D341Med (cell line): ENCODE measurements at places on chromosomes 5 and 9.
A peak's percentile ranks its signal among the peaks of the same experiment; 100 is the strongest.

DNA sequence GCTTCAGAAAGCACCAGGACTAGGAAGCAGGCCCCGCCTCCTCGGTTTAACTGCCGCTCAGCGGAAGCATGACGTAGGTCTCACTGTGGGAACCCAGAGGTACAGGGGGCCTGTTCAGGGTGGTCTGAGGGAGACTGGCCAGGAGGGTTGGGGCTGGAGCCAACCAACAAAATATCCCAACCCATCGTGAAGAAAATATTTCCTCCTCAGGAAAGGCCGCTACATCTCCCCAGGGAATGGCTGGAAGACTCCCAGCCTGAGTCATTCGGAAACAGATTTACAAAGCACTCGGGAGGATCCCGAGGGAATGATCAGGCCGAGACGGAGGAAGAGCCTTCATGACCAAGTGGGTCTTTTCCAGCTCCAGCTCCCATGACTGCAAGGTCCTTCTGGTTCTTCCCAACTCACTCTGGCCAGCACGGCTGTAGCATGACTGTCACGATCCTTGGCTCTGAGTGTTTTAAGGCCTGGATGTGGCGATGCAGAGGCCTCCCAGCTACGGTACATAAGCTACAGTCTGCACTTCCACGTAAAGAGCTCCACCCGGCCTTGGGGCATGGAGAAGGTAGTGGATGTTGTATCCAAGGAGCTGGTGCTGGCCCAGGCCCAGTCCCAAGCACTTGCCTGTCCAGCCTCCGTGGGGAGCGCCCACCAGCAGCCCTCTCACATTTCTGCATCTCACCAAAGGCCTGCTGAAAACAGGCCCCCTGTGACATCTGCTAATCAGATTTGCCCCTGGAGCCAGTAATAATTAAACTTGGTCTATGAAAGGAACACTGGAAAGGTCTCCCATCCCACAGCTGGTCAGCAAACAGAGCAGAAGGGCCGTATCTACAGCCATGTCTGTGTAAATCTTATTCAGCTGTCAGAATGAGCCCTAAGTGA is 100.6 kb downstream of the LHFPL2 start:
- DNase-seq: peak; percentile 55

DNA sequence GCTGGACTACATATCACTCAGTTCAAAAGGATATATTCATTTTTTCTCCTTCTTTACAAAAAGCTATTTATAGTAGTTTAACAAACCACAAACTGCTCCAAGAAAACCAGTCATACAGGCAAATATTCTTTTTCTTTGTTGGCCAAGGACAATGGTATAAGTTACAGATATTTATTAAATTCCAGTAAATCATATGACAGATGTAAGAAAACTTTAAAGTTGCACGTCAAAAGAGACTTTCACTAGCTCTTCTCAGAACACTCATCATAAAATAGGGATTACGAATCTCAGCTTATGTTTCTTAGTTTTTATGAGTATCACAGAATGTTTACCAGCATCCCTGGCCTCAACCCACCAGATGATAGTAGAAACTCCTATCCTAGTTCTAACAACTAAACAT is 67.2 kb downstream of the ANKRD31 start:
- DNase-seq: no peak

DNA sequence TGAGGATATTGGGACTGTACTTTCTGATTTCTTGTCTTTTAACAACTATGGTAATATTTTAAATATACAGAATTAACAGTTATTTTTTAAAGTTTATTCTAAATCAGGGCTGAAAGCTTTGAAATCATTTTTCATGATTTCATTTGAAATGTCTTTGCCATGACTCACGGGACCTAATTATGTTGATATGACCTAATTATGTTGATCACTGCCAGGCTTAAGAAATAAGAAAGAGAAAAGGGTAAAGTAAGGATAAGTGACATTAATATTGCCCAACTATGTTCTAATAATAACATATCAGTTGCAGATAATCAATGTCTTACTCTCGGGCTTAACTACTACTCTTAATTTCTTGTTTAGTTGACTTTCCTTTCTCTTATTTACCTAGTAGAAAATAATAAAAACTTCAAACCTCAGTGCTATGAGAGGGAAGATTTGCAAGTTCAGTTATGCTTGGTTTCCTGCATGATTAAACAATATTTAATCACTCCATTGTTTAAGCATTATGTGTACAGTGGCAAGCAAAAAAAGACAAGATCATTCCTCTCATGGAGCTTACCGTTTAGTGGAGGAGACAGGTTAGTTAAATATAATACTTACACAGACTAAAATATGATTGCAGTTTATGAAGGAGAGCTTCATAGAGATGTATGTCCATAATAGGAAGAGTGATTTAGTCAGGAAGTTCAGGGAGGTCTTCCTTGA is 67.0 kb upstream of the EIF4EBP3 start:
- DNase-seq: no peak

GRCh38 chr5:150137997-150138396 is 17.6 kb downstream of the PDGFRB start:
- no peak for DNase-seq

- DNase-seq: no peak
Measured at GRCh38 chr5:166346726-166347374, 1944.6 kb upstream of the WWC1 start.
